ENCODE measurements at places on chromosomes 11 and 22. TPM values are rescaled to one million over a fixed set of nuclear protein-coding genes. Genes with fewer than 3 reads are reported as not detected.

Gene RNF26
- total RNA-seq: 34.3 TPM

Gene FGF4
- not detected for total RNA-seq

Gene SMC1B
- total RNA-seq: 0.68 TPM

Gene NOX4
- total RNA-seq: not detected

Gene ABTB2
- 5.0 TPM for total RNA-seq

Gene BTBD18
- not detected for total RNA-seq

Gene RIMBP3C
- total RNA-seq: 0.59 TPM

Gene ZBTB16
- total RNA-seq: 13.7 TPM

Gene CSNK2A3
- total RNA-seq: 0.18 TPM

Gene DEPDC7
- total RNA-seq: 1.2 TPM

Gene MMP12
- total RNA-seq: not detected

Gene AASDHPPT
- 30.8 TPM for total RNA-seq

Gene TYR
- total RNA-seq: not detected

Gene SLCO2B1
- total RNA-seq: 0.05 TPM

Gene C1QTNF5
- total RNA-seq: not detected

Gene ZNF70
- total RNA-seq: 3.0 TPM

Gene GRM5
- total RNA-seq: not detected

Gene FGF19
- total RNA-seq: not detected

Gene KCNK7
- total RNA-seq: 1.7 TPM

Gene C11orf91
- 0.32 TPM for total RNA-seq

Gene DUSP8
- total RNA-seq: 0.30 TPM

Gene BDNF
- total RNA-seq: not detected
